Progenitor cell of endocrine pancreas (in vitro differentiated cells): ENCODE measurements at places on chromosomes 2 and 18.

- no peak for DNase-seq
Observed at GRCh38 chr2:16181062-16181740, 240.9 kb downstream of the MYCN start.

DNA sequence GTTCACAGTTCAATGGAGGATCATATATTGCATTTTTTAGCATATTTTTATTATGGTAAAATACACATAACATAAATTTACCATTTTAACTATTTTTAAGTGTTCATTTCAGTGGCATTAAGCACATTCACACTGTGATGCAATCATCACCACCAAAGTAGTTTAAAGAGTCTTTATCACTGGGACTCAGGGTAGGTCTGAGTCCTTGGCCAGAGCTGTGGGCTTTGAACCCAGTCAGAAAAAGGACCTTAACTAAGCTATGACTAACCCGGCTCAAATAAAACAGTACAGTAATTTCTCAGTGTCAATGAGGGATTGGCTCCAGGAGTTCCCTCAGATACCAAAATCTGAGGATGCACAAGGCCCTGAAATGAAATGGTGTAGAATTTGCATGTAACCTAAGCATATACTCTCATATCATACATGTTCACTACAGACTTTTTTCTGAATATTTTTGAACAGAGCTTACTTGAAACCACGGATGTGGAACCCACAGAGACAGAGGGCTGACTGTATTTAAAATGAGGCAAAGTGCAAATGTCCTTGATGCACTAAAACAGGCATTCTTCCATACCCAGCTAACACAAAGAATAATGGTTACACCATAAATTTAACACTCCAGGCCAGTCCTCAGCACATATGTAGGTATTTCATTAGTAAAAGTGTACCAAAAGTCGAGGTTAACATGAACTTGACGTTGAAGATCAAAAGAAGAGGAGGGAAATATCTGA lies 246.2 kb downstream of the LNPK start:
- no peak for DNase-seq

DNA sequence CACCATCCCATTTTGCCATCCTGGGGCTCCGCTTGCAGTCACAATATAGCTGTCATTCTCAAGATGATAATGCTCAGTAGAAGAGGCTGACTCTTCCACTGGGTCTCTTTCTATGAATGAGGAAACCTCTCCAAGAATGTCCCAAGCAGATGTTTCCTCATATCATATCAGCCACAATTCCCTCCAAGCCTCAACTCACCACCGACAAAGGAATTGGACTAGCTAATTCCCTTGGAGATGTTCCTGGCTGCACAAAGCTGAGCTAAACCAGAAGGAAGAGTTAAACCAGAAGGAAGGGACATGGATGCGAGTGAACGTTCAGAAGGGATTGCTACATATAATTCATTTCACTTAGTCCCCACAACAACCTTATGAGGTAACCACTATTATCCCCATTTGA lies 65.0 kb upstream of the NPAS2 start:
- DNase-seq = no peak

DNA sequence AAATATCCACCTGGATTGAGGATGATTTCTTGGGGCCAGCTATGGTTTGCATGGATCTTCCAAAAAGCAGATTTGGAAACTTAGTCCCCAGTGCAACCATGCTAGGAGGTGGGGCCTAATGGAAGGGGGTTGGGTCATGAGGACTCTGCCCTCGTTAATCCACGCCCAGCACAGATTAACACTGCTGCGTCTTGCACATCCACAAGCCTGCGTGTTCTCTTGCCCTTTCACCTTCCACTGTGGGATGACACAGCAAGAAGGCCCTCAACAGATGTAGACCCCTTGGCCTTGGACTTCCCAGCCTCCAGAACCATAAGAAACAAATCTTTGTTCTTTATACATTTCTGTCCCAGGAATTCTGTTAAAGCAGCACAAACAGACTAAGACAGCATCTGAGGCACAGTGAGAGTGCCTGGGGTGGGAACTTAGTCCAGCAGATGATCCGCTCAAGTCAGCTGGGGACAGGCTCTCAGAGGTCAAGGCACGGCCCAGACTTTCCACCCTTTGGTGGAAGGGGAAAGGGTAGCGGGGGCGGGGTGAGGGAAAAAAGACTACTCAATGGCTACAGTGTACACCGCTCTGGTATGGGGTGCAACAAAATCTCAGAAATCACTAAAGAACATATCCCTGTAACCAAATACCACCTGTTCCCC lies 2.4 kb downstream of the RAB17 start:
- no peak for DNase-seq

GRCh38 chr18:50709193-50709592 lies 110.6 kb downstream of the MRO start:
- no peak for DNase-seq

DNA sequence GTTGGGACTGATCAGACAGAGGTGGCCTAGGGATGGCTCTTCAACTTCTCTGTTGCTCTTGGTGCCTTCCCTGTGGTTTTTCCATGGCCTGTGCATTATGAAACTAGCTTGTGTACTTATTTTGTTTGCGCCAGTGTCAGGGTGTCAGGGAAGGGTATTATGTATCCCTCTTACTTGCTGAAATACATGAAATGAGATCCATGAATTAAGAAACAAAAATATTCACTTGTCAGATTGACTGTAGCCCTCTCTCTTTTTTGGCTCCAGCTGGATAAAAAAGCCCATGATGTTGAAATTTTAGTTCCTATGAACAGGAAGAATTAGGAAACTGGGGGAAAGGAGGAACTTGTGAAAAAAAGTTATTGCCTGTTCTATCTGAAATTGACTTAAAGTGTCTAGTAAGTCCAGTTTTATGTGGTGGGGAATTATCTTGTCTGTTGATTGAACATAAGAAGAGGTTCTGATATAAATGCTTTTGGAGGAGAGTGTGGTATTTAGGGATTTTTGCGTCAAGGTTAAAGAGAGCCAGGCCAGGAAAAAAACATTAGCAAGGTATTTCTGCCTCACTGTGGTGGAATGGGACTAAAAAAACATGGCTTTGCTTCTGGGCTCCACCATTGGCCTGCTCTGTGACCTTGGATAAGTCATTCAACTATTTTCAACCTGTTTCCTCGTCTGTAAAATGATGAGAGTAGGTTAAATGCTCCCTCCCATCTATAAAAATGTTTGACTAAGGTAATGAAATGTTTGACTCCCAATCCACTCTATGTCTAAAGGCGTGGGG lies 12.0 kb downstream of the UGP2 start:
- DNase-seq = no peak

DNA sequence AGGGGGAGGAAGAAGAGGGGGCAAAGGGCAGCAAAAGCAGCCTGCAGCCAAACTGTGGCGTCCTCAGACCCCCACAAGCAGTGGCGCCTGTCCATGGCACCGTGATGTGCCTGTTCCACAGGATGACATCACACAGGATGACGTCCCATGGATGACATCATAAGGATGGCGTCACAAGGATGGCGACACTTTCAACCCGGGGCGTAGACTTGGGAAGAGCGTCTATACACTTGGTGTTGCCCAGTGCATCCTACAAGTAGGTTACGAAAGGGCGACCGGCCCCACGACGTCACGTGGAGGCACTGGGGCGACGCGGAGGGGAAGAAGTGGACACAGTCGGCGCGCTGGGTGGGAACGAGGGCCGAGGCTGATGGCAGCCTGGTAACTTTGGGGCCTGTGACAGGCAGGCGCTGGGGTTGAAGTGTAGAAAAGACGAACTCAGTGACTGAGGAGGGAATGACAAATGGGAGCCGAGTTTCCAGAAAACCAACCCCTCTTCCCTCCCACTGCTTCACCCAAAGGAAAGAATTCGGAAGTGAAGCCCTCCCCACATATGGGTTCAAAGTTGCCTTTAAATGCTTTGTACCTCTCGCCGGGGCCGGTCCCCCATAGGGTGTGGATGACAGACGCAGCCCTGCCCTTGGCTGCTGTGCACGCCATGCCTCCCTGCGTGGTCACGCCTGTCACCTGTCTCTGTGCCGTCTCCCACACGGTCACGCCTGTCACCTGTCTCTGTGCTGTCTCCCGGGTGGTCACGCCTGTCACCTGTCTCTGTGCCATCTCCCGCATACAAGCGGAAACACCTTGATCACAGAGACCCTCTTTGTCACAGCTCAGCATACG lies 13.4 kb upstream of the KCNG2 start:
- DNase-seq = no peak

- DNase-seq = no peak
Observed at GRCh38 chr2:25310965-25311864, 30.5 kb downstream of the DNMT3A start.

DNA sequence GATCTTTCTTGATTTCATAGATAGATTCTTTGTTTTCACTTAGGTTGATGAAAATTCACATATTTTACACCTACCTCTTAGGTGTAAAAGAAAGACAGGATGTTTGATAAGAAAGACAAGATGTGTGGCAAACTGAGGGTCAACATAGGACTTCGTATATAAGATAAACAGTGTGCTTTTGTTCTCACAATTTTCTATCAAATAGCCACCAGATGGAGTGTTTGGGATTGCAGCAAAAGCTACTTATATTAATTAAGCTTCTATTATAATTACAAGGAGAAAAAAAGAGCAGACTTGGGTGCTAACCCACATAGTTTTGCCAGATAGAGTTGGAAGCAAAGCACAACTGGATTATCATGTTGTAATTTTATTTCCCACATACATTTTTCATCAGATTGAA lies 232.9 kb downstream of the CDH7 start:
- no peak for DNase-seq

DNA sequence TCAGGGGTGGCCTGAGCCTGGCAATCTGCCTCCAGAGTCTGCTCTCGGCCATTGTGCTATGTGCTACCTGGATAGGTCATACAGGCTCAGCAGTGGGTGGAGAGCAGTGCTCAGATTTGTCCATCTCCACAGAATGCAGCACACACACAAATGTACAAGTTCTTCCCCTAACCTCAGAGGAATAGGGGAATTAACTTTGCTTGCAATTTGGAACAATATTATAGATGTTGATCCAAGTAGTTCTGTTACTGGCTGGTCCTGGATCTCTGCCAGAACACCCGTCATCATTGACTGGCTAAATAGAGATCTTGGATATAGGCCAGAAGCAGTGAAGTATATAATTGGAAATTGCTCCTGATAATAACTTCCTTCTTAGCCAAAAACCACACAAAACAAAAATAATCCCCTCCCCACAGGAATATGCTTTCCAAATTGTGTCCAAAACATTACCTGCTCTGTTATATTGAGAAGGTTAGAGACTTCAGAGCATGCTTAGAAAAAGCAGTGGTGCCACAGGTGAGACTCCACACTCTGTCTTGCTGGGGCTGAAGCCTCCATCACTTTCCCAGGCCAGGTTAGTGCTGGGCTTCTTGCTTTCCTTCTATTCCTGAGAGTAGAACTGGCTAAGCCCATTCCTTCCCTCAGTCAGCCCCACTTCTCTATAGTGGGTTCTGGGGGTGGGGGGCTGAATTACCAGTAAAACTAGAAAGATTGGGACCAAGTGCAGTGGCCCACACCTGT lies 38.8 kb downstream of the NCAPH start:
- DNase-seq = no peak

GRCh38 chr18:63951302-63951705 lies 2.2 kb downstream of the HMSD start:
- no peak for DNase-seq

GRCh38 chr2:229669841-229670240 lies 44.5 kb downstream of the DNER start:
- no peak for DNase-seq

DNA sequence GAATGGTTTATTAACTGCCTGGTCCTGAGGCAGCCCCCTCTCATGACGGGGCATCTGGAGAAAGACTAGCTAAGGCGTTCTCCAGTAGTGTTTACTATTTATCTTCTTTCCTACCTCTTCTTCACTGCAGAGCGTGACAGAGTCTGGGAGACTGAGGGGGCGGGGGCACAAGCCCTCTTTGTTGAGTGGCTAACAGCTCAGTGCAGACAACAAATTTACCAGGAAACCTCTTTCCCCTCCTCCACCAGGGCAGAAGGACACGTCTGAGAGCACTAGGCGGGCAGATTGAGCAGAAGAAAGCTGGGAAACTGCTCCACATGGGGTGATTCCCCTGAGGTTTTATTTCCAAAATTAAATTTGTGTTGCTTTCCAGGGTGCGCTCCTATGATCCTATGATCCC lies 322.1 kb downstream of the CNTNAP5 start:
- DNase-seq = no peak

GRCh38 chr2:45000921-45001868 lies 8.1 kb downstream of the SIX2 start:
- no peak for DNase-seq

DNA sequence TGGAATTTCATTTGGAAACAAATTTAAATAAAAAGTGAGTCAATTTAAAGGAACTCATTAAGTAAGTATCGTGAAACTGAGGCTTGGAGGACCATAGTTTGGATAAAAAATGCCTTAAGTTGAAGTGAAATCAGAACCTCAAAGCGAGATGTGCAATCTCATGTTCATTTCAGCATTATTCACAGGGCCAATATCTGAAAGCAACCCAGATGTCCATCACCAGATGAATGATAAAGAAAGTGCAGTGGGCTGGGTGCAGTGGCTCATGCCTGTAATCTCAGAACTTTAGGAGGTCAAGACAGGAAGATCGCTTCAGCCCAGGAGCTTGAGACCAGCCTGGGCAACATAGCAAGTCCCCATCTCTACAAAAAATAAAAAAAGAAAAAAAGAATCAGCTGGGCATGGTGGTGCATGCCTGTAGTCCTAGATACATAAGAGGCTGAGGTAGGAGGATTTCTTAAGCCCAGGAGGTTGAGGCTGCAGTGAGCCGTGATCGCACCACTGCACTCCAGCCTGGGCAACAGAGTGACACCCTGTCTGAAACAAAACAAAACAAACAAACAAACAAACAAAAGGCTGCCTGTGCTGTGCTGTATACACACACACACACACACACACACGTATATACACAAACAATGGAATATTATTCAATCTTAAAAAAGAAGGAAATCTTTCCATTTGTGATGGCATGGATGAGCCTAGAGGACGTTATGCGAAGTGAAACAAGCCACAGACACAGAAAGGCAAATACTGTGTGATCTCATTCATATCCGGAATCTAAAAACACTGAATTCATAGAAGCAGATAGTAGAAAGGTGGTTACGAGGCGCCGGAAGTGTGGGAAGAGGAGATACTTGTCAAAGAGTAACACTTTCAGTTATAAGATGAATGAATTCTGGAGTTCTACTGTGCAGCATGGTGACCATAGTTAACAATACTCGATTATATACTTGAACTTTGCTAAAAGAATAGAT lies 14.5 kb downstream of the SH3RF3 start:
- no peak for DNase-seq

- no peak for DNase-seq
Observed at GRCh38 chr2:43420389-43420801, 175.4 kb downstream of the THADA start.

GRCh38 chr2:141380008-141380979 lies 750.5 kb downstream of the LRP1B start:
- no peak for DNase-seq

DNA sequence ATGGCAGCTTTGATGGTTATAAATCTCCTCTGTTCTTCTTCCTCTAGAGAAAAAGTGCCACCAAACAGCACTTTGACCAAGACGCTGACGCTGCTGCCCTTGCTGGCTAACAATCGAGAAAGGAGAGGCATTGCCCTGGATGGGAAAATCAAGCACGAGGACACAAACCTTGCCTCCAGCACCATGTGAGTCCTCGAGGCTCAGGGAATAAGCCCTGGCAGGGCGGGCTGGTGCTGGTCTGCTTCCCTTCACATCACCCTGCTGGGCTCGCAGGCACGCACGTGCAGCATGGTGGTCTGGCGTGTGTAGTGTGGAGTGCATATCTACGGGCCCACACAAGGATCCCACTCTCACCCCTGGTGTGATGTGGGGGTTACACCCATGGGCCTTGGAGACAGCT lies 19.4 kb upstream of the DGKD start:
- DNase-seq = no peak
